ENCODE measurements at places on chromosomes 4 and X.

- no peak for DNase-seq
Measured at GRCh38 chrX:82732861-82733260, 775.2 kb upstream of the POU3F4 start.

DNA sequence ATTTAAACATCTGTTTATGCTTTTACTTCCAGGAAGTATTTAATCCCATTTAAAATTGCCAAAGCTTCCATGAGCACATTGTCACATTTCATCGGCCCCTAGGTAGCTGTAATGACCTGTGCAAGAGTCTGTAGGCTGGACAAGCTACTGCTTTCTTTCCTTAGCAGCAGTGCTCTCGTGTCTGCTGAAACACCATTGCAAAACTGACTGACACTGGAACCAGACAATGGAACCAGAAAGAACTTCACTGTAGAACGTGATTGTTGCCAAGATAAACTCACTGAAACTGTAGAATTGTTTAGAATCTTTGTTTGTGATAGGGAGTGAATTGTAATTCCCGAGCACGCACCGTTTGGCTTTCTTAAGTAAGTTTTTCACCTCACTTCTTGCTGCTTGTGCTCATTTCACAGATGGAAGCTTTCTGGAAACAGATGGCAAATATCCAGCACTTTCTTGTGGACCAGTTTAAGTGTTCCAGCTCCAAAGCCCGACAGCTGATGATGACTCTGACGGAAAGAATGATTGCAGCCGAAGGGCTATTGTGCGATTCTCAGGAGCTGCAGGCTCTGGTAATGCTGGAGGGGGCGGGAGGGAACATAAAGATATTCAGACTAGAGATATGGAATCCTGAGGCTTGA lies 36.9 kb downstream of the EVC start:
- DNase-seq, result no peak

- no peak for DNase-seq
Measured at GRCh38 chr4:125520258-125520990, 205.7 kb downstream of the FAT4 start.

DNA sequence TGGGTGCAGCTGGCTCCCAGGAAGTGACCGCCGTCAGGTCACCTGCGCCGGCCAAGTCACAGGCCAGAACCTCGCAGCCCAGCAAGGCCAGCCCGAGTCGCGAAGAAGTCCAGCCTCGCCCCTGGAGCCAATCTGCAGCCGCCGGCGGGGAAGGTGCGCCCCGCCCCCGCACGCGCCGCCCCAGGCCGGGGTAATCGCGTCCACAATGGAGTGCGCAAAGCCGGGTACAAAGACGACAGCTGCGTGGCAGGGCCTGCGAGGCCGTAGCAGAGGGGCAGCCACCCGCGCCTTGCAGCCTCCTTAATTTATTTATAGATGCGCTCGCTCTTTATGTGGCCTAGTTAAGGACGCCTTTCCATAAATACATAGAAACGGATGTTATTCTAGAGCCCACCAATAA lies 139.4 kb upstream of the CPEB2 start:
- no peak for DNase-seq

GRCh38 chrX:2342874-2343273 lies 157.9 kb downstream of the DHRSX start:
- DNase-seq, result no peak

GRCh38 chr4:183130328-183131155 lies 31.5 kb downstream of the WWC2 start:
- no peak for DNase-seq

- no peak for DNase-seq
Measured at GRCh38 chr4:180057891-180058671, 2185.1 kb upstream of the TENM3 start.

DNA sequence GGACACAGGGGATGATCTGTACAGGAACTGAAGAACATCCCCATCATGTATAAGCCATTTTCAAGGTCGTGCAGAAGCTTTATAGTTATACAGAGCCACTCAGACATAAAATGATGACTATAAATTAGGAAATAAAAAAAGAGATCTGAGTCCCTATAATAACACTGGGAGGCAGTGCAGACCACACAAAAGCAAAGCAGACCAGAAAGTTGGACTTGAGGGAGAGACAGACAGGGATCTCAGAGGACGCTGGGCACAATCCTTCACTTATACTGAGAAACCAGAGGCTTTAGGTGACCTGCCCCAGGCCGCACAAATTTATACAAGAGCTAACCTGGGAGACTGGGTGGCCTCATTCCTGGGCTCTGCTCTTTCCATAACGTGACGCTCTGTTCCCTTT lies 70.5 kb downstream of the HADH start:
- no peak for DNase-seq

DNA sequence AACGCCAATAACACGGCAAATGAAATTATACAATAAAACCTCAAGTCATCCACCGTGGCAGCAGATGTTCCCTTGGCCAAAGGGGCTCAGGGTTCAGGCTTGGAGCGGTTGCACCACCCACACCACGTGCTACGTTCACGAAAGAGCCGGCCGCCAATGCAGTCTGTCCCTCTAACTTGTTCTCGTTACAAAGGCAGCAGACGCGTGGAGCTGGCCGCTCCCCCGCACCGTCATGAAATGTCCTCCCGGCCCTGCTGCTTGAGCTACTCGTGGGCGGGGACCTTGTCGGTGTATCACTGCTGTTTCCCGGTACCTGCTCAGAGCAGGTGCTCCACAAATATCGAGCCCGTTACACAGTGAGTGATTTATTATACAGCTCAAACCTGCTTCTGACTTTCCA lies 36.4 kb upstream of the MAN2B2 start:
- no peak for DNase-seq

DNA sequence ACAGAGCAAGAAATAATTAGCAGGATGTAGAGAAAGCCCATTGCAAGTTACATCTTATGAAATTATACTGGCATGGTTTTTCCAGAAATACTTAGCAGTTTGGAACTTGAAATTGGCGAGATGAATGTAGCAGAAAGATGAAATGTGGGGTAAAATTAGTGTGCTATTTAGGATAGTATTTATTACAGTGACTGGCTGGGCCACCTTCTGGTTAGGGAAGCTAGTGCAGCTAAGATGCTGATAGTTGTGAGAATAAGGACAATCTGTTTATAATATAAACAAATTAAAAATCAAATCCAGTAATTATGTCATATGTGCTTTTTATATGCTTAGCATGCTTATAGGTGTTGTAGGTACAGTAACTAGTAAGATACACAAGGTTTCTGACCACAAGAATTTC lies 74.8 kb downstream of the IL15 start:
- no peak for DNase-seq

DNA sequence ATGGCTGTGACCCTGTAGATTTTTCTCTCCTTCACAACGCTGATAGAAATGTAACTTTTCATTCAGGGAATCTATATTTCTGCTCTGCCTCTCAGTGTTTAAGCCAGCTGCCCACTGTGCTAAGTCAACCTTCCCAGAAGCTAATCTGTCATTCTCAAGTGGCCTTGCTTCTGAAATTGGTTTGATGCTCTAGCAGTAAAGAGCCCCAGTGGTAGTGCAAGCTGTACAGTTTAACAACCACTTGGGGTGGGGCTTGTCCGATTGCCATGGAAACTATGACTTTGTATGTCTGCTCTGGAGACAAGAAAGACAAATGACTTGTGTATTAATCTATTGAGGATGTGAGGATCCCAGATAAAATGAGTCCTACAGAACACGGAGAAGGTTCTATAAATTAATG lies 620.9 kb upstream of the GALNT7 start:
- DNase-seq, result no peak

DNA sequence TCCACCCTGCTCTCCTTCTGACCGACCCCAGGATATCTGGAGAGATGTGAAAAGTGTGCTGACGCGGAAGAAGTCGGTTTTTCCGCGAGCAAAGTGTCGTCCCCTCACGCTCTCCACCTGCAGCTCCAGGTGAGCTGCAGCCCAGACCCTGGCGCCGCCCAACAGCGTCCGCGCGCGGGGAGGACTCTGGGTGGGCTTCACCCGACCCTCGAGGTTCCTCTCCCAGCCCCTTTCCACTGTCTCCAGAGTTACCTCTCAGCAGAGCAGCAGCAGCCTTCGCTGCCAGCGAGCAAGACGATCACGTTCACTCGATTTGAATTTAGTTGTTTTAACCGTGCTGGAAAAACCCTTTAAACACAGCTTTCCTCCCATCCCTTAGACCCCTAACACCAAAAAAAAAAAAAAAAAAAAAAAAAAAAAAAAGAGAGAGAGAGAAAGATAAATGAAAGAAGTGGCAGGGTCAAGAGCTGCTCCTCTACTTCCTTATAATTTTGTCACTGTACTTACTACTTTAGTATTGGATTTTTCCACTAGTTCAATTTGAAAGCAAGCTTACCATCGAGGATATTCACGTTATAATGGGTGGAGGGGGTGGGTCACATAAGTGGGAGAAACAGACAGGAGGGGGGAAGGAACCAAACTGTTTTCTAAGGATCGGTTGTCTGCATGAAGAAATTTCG lies 758 bp upstream of the NR3C2 start:
- no peak for DNase-seq

GRCh38 chrX:31506360-31506759 lies 434.5 kb upstream of the FTHL17 start:
- DNase-seq, result no peak

DNA sequence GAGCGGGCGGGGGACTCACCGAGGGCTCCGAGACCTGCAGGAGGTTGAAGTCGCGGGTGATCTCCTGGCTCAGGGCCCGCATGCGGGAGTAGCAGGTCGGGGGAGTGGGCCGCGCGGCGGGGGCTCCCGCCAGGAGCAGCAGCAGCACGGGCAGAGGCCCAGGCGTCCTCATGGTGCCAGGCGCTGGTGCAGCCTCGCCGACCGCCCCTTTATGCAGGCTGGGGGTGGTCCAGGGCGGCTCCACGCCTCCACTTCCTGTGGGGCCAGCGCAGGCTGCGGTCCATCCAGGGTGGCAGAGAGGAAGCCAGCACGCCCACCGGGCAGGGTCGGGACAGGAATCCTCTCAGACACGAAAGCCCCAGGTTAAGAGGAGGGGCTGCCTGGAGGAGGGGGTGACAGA lies at the start of gene CYTL1:
TSS of gene CYTL1 (minus strand) at position 185 of the 400 bp plus-strand sequence. CDS start at position 172, 13 bp downstream.
- no peak for DNase-seq

GRCh38 chr4:183468210-183469095 lies 24.0 kb downstream of the CDKN2AIP start:
- DNase-seq, result no peak

GRCh38 chrX:312621-313331 lies 5.8 kb downstream of the GTPBP6 start:
- no peak for DNase-seq

- DNase-seq, result no peak
Measured at GRCh38 chr4:176534566-176534965, 214.8 kb downstream of the SPCS3 start.

GRCh38 chr4:176814770-176815169 lies 22.0 kb upstream of the VEGFC start:
- no peak for DNase-seq

DNA sequence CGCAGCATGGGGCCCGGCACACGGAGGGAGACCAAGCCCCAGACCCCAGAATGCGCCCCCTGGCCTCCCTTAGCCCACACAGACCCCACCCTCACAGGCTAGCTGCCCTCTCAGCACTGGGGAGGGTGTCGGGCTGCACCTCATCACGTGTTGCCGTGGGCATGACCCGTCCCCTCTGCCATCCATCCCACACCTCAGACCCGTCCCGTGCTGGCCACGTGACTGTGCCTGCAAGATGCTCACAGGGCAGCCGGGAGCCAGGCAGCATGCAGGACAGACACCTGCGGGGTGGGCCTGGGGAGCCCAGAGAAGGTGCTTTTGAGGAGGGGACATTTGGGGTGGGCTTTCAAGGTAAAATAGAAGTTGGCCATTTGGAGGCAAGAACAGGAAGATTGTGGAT lies 4.8 kb downstream of the MSANTD1 start:
- peak; percentile 8 for DNase-seq

GRCh38 chr4:125044886-125045285 lies 269.9 kb upstream of the FAT4 start:
- DNase-seq, result no peak

DNA sequence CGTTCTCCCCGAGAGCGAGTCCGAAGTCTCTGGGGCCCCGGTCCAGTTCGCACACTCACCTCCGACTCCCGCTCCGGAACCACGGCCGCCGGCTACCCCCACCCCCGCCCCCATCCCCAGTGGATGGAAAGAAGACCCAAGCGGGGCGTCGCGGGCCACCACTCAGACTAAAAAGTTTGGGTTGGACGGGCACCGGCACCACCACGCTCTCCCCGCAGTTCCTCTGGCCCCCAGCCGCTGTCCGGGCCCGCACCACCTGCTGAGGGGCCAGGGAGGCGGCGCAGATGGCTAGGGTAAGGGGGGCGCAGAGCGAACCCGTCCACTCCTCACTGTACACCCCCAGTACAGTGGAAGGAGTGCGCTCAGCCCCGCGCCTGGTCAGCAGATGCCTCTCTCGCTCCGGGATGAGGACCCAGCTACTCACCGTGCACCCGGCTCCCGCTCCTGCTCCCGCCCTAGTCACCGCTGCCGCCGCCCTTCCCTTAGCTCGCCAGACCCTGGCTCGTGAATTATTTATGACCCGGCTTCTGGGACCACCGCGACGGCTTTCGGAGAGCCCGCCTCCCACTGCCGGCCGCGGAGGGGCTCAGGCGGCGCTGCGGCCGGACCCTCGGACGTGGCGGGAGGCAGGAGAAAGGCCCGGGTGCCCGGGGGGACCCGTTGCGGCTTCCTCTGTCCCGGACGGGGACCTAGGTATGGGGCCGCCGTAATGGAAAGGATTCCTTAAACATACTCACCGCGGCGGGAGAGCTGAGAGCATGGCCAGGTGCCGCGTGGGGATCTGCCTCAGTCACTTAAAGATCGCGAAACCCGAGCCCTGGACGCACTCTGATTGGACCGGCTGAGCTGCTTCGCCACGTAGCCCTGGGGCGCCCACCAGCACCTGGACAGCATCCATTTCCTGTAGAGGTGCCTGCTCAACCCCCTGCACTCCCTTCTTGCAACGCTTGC lies at the start of gene PROM1:
TSS of gene PROM1 (minus strand) at position 783 of the 951 bp plus-strand sequence. CDS start 8,117 bp downstream, outside the sequence.
- no peak for DNase-seq

DNA sequence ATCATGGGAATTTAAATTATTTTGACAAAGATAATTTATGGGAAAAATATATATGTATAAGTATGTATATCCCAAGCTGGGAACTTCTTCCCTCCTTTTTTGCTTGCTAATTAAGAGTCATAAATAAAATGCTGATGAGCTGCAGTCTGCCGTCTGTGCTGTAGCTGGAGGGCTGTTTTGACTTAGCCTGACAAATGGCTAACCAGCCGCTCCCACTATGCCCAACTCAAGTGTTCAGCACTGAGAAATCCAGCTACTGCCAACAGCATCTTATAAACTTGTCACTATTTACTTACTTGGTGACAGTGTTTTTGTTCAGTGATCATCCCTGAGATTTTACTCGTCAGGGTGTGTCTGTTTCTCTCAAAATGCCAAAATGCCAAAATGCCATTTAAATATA lies 171.2 kb upstream of the PGRMC2 start:
- DNase-seq, result no peak

- DNase-seq, result no peak
Measured at GRCh38 chr4:1166509-1167243, 5.7 kb downstream of the SPON2 start.

- peak; percentile 25 for DNase-seq
Measured at GRCh38 chrX:153554519-153555167, 37.2 kb downstream of the ATP2B3 start.

DNA sequence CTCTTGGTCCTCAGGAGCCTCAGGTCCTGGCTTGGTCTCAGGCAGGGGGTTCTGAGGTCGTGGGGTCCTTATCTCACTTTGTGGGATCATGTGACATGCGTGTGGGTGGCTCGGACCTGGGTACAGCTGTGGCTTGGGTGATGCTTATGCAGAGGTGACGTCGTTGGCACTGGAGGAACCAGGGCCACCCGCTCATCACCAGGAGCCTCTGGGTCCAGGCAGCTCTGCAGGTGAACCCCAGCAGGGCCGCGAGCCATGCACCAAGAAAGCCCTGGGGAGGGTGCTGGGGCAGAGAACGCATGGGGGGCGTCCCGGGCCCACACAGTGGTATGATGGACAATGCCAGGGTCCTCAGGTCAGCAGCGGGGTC lies 8.7 kb downstream of the ATP5ME start:
- no peak for DNase-seq

- DNase-seq, result no peak
Measured at GRCh38 chr4:4764558-4764905, 94.9 kb upstream of the MSX1 start.

All from omental fat pad (tissue), 4 donors.